ENCODE measurements at places on chromosomes 5 and 9.
A peak's percentile ranks its signal among the peaks of the same experiment; 100 is the strongest.

- DNase-seq: no peak
Observed at GRCh38 chr5:155270725-155271124, 257.2 kb downstream of the KIF4B start.

DNA sequence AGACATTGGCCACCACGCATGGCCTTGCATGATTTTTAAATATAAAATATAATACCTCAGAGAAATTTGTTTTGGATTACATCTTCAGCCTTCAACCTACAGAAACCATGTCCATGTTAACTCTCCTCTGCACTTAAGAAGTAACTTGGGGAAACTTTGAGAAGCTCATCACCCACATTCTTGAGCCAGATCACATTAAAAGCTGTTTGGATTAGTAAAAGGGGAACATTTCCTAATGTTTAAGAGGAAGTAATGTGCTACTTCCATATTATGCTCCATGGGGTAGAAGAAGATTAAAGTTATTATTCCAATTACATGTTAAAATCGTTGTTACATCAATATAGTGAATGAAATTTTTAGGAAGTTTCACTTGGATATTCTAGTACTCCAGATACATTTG, 10.4 kb upstream of the CEP120 start:
- DNase-seq: no peak

DNA sequence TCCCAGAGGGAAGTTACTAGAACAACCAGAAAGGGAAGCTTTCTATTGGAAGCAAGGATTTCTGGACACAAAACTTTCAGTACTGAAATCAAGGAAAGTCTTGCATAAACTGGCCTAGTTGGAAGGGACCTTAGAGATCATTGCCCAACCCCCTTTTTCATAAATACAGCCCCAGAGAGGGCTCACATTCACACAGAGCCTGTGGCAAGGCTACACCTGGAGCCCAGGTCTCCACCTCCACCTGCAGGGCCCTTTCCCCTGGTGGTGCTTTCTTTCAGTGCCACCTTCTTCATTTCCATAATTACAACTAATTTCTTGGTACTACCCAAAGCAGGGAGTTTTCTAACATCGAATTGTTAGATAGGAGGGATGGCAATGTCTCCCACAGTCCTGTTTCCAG, 85.7 kb downstream of the ADRB2 start:
- no peak for DNase-seq

DNA sequence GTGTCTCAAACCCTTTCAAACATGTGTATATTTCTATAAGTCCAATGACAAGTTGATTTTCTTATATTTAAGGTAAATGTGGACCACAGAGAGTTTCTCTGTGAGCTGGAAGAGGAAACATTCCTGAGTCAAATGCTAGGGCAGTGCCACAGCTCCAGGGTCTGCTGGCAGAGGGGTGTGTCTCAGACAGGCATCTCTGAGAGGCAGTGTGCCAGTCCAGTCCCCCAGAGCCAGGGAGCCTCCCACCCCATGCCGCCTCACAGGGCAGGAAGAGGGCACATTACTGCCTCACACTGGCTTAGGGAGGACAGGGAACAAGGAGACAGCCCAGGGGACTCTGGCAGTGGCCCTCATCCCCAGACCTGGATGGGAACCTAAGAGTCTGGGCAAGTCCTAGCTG, 120.2 kb downstream of the TENT4A start:
- no peak for DNase-seq

- DNase-seq: peak; percentile 23
Observed at GRCh38 chr5:169181814-169182213, 119.1 kb downstream of the SLIT3 start.
